ENCODE measurements at places on chromosomes 1 and 21.

DNA sequence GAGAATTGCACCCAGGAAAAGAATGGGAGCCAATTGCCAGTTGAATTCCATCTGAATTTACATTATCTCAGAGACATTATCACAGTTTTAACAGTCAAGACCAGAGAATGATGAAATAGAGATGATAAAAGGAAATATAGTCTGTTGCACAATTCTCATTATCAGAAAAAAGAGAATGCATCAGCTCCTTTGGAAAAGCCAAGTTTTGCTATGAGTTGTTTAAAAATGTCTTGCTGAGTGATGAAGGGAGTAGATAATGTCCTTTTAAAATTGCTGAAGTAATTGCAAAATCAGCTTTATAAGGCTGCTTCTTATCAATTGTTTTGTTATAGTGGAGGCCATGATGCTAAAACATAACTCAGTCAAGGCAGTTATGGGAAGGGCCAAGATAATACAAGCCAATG, 37.9 kb upstream of the EEIG2 start:
- no peak for DNase-seq

- DNase-seq: no peak
Observed at GRCh38 chr1:1768249-1768992, 9.8 kb downstream of the NADK start.

GRCh38 chr1:24391882-24392603, 21.5 kb downstream of the STPG1 start:
- DNase-seq: peak; percentile 71

GRCh38 chr1:167629681-167630567, at the start of gene RCSD1:
RCSD1 (plus strand) TSS chr1:167630232; CDS start chr1:167630424, 192 bp downstream.
- DNase-seq: peak; percentile 64

All from aorta (tissue), 5 donors.